Left kidney (tissue), 8 donors: ENCODE measurements at places on chromosomes 7 and 10. TPM values are rescaled to one million over a fixed set of nuclear protein-coding genes. Genes with fewer than 3 reads are reported as not detected.
A peak's percentile ranks its signal among the peaks of the same experiment; 100 is the strongest.

Gene PLEKHS1
- polyA plus RNA-seq, result 0.38 TPM

DNA sequence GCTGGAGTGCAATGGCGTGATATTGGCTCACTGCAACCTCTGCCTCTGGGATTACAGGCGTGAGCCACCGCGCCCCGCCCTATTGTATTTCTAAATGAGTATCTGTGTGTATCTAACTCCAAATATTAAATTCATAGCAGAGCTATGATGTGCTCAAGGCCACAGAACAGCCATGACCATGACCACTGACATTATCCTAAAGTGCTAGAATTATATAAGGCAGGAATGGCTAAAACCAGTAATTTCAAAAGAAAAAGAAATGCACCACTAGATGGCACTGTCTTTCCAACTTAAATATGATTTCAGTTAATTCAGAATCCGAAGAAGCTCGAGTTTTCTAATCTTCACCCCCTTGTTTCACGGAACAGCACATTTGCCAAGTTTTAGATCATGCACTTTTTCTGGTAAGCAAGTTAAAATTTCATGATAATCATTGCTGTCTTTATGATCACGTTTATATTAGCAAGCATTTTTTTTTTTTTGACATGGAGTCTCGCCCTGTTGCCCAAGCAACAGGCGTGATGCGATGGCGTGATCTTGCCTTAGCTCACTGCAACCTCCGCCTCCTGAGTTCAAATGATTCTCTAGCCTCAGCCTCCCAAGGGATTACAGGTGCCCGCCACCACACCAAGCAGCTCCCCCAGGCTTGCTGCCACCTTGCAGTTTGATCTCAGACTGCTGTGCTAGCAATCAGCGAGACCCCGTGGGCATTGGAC, 65.3 kb downstream of the OR13A1 start:
- peak; percentile 49 for DNase-seq

DNA sequence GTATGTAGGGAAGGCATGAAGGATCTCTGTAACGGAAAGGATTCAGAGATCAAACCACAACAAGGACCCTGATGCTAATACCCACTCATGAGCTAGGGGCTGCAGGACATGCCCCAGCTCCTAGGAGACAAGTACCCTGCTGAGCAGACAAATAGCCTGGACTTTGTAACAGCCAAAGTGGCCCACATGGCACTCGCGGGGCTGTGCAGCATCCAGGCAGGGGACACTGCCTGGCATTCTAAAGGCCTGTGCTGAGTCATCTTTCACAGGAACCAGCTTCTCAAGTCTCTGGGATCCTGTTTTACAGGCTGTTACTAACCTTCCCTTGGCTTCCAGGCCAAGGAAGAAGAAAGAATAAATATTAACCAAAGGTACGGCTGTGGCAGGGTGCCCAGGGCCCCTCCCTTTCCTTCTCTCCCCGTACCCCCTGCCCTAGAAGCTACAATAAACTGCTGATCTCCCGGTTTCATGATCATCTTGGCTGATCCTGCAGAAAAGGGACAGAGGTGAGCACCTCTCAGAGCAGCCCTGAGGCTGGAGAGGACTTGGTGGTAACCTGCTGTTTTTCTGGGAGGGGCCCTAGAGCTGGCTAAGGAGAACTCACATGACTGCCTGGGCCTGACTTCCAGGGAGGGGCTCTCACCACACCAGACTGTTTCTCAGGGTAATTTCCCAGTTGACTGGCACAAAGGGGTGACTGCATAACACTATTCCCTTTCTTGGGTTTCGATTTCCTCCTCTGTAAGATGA, 4.2 kb upstream of the RPEL1 start:
- no peak for DNase-seq

- DNase-seq, result no peak
These were observed 35.6 kb downstream of the GET4 start for GRCh38 chr7:911791-912480.

- no peak for DNase-seq
These were observed 66.8 kb upstream of the DNAJB6 start for GRCh38 chr7:157270060-157270444.

DNA sequence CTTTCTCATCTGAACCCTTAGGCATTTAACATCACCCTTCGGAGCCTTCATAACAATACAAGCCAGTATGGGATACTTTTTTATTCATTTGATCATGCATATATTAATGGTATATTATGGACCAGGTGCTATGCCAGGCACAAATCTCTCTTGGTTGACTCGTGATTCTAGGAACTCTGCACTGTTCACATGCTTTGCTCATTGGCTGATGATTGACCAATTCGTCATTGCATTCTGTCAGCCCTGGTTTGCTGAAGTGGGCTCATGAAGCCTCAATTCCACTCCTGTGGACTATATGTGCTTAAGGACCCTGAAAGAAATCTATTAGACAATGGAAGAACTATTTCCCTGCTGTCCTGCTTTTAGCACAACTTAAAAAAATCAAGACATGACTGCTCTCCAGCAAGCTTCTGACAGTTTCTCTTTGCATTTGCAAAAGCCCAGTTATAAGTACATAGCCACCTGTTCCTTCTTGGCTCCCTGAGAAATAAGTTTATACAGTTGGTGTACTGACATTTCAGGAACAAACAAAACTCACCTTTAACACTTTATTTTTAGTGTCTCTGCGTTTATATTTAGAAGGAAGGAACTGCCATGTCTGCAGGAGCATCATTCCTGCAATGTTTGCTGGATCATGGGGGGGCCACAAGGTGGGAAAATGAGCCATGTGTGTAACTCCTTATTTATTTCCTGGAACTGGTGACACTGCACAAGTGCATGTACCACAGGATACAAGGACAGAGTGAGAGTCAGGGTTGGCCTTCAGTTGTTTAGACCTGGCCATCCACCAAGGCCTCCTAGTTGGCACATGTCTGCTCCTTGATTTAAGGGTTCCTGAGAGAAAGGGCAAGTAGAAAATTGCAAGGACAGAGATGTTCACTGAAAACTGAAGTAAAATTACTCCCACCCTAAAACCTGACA, 146.0 kb upstream of the NAMPT start:
- DNase-seq, result no peak

Gene MMD2
- polyA plus RNA-seq, result not detected

- DNase-seq, result no peak
These were observed 14.6 kb upstream of the PWWP2B start for GRCh38 chr10:132382231-132382922.

- no peak for DNase-seq
These were observed 6.0 kb downstream of the AKR1B10 start for GRCh38 chr7:134533288-134533771.

Gene PRLHR
- polyA plus RNA-seq, result not detected

DNA sequence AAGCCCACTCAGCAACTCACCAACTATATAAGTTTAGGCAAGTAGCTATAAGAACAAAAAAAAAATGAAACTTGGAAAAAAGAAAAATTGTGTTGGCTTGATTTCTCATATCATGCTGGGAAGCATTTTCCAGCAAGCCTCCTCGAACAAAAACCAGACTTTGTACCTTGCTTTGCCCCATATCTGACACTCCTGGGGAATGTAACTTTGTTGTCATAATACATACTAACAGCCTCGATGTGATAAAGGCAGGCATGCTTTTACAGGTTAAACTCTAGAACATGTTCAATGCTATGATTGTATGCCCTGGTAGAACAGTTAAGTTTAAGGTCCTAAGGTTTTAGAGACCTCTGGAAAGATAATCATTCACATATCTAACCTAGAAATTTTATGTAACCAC, 11.6 kb downstream of the CFAP43 start:
- DNase-seq, result no peak

- DNase-seq, result no peak
These were observed 26.6 kb upstream of the LMTK2 start for GRCh38 chr7:98079891-98080648.

DNA sequence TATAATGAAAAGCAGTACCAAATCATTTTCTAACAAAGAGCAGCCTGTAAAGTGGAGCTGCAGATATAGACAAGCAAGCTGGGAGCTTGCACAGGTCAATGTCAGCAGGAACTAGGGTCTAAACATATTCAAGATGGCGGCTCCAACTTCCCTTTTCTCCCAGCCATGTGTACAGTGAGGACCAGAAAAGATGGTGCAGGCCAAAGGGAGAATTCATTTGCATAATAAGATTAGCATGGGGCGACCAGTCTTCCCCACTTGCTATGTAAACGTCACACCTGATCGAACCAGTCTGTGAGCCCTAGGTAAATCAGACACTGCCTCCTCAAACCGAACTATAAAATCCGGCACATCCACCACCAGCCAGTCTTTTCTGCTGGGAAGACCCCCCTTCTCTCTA, 4.4 kb upstream of the RAPGEF5 start:
- no peak for DNase-seq

- no peak for DNase-seq
These were observed 35.5 kb downstream of the VOPP1 start for GRCh38 chr7:55536619-55537457.

- no peak for DNase-seq
These were observed 101.2 kb upstream of the EFCAB10 start for GRCh38 chr7:105682341-105683060.

Gene RTKN2
- 20.0 TPM for polyA plus RNA-seq
